Activated T-cell treated with anti-CD3 and anti-CD28 coated beads for 4 hours (primary cell): ENCODE measurements at places on chromosomes 2 and 18.

DNA sequence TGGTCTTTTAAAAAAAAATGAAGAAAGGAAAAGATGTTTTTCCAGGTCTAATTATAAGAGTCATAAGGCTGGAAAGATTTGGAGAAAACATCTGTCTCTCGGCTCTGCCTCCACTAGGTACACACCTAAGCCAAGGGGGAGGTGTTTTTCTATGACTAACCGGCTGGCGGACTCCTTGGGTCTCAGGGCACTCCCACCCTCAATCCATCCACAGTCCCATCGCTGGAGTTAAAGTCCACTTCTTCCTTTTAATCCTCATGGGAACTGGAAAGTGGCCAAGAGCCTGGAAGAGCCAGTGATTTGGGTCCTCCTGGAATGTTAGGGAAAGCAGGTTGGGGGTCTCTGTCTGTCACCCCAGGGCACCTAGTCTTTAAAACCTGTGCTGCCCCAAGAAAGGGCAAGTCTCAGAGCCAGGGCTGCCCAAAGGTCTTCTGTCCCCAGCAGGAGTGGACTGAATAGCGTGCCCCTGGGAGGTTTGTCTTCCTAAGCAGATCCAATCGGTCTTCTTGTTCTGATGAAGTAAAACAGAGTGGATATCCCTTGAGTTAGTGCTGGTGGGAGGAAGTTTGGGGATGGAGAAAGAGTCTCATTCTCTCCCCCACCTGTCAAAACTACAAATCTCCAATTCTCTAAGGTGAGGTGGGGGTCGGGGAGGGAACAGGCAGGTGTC lies 66.4 kb downstream of the MCFD2 start:
- no peak for DNase-seq

- no peak for DNase-seq
Observed at GRCh38 chr2:45256173-45256866, 247.1 kb upstream of the SIX2 start.

GRCh38 chr2:10328670-10329579 lies 26.2 kb downstream of the HPCAL1 start:
- DNase-seq: no peak

DNA sequence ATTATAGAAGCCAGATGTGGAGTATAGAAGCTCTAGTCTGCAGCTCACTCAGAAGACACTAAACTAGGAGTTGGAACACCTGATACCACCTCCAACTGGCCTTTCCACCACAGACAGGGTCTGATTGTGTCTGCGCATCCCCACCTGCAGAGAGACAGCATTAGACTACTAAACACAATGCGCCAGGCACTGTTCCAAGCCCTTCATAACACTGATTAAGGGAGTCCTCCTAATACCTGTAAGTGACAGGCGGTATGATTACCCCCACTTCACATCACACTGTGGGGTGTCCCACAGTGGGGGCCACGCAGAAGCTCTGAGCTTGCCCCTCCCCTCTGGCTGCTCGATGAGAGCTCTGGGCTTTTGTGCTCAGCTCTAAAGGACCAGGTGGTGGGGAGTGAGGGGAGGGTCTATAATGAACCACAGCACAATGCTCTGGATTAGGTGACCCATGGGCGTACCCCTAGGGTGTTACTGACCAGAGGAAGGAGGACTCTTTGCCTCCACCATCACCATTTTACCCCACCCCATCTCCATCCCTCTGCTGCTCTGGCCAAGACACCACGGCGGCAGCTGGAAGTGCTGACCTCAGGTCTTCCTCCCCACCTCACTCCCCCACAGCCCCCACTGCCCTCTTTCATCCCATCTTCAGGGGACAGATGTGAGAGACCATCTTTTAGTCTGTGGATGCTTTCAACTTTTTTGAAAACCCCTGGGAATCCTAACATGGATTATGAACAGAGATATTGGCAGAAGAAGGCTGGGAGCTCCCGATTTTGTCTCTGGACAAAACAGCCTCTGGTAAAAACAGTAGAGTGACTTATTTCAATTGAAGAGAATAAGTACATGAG lies 145.1 kb downstream of the GFPT1 start:
- no peak for DNase-seq

GRCh38 chr2:191811807-191812602 lies 34.9 kb downstream of the CAVIN2 start:
- DNase-seq: no peak

DNA sequence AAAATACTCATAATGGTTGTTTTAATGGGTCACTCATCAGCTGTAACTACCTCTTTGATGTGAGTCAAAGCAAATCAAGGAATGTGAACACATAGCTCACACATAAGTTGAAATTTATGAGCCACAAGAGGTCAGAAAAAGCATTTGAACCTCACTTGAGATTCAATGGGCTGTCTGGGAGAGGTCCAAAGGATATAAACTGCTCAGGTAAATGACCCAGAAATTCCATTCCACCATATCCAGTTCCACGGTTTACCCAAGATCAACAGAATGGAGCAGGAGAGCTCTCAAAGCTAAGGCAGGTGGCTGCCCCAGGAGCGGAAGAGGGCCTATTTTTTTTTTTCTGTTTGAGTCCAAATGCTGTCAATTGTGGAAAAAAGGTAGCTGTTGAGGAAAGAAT lies 464.1 kb downstream of the TNS1 start:
- DNase-seq: no peak

DNA sequence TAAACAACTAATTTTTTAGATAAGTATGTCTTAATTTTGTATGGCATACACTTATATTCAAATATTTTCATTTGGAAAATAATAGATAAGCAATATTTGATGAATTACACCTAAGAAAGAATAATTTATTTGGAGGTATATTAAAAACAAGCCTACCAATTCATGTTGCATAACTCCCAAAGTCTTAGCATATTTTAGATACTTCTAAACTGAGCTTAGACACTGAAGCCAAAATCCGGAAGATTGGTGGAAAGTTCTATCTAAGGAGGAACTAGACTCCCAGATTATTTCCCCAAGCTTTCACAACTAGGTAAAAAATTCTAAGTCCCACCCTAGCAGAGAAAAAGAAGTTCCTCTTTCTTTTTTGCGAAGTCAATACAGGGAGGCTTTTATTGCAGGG lies 221.0 kb upstream of the MMADHC start:
- DNase-seq: no peak

GRCh38 chr18:3870914-3871313 lies 420.9 kb downstream of the TGIF1 start:
- no peak for DNase-seq

DNA sequence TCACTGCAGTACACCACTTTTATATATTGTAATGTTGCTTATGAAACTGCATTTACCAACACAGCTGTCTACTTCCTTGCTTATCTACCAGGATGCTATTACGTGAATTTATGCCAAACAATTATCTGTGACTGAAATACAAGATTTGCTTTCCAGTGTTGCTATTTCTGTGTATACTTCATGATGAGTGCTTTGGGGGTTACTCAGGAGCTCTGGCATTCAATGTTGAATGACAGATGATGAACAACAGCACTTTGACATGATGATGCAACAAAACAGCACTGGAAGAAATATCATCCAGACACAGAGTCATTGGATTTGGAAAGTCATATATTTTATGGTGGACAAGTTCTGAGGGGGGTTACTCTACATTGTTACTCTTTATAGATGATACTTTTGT lies 125.8 kb downstream of the NETO1 start:
- DNase-seq: no peak

GRCh38 chr18:47262301-47263149 lies 11.1 kb upstream of the SKOR2 start:
- DNase-seq: no peak
